NCI-H510A (cell line): ENCODE measurements at places on chromosomes 5 and 9.

DNA sequence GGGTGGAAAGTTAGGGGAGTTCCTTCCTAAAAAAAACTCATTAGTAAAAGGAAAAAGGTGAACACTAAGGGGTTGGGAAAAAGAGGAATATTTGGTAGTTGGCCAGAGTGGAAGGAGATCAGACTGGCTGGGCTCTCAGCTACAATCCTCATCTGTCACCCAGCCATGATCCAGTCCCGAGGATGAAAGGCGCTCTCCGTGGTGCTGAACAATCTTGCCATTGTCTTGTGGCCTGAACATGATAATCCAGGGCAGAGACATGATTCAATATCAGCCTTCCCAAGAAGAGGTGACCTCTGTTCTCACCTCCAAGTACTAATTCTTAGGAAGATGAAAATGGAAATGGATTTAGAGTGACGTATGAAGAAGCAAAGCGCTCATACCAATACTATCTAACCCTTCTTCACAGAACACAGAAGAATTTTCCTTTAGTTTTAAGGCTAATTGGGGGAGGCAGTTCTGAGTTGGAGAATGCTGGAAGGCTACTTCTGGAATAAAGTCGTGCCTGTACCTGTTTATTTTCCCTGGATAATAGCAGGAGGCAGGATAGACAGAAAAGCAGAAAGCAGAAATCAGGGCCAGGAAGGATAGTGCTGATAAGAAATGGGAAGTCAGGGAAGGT, 36.6 kb upstream of the MYORG start:
- no peak for DNase-seq

GRCh38 chr5:67842806-67843205, 372.8 kb upstream of the PIK3R1 start:
- no peak for DNase-seq

- no peak for DNase-seq
These were observed at the start of gene IFNA2 for GRCh38 chr9:21385131-21385670. IFNA2 (minus strand) TSS chr9:21385398; CDS start chr9:21385329, 69 bp downstream.

GRCh38 chr5:65828022-65828896, 98.1 kb upstream of the ERBIN start:
- no peak for DNase-seq

- DNase-seq: no peak
These were observed 1268.5 kb upstream of the C9orf72 start for GRCh38 chr9:28841775-28842174.

DNA sequence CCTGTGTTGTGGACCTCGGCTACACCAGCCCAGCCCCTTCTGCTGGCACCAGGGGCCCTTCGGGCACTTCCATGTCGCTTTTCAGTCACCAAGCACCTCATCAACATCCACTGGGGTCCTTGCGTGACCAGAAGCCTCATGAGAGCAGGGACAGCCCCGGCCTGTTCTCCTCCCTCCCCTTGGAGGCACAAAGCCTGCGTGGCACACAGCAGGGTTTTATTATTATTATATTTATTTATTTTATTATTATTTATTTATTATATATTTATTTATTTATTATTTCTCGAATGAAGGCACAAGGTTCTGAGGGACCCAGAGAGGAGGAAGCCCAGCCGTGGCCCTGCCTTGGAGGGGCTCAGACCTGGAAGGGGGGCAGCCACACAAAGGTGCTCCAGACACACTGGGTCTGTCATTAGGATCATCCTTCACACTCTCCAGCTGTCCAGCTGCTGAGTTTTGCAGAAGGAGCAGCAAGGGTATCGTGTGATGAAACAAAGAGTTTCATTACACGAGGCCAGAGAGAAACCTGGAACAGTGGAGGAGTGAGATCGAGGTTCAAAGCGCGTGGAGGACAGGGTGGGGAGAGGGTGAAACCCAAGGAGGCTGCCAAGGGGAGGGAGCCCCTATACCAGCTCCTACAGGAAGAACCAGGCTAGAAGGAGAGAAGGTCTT, 5.2 kb downstream of the VAV2 start:
- DNase-seq: no peak

DNA sequence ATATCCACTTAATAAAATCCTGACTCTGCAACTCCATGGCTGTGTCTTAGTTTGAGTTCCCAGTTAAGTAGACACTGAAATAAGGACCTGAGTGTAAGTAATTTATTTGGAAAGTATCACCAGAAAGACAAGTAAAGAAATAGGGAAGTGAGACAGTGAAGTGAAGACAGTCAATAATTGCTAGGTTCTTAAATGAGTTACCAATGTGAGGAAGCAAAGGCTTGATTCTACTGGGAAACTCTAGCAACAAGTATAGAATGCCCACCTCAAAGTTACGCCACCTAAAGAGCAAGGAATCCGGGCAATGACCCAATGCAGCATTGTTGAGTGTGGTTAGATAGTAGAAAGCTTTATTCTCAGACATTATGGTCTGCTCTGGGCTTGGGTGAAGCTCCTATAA, 383.9 kb downstream of the TLR4 start:
- DNase-seq: no peak

- no peak for DNase-seq
These were observed 289.7 kb downstream of the CDK5RAP2 start for GRCh38 chr9:120289990-120290975.

- DNase-seq: no peak
These were observed 7.2 kb upstream of the LMNB1 start for GRCh38 chr5:126769703-126770102.

- no peak for DNase-seq
These were observed 603.3 kb downstream of the KIF4B start for GRCh38 chr5:155616779-155617392.

DNA sequence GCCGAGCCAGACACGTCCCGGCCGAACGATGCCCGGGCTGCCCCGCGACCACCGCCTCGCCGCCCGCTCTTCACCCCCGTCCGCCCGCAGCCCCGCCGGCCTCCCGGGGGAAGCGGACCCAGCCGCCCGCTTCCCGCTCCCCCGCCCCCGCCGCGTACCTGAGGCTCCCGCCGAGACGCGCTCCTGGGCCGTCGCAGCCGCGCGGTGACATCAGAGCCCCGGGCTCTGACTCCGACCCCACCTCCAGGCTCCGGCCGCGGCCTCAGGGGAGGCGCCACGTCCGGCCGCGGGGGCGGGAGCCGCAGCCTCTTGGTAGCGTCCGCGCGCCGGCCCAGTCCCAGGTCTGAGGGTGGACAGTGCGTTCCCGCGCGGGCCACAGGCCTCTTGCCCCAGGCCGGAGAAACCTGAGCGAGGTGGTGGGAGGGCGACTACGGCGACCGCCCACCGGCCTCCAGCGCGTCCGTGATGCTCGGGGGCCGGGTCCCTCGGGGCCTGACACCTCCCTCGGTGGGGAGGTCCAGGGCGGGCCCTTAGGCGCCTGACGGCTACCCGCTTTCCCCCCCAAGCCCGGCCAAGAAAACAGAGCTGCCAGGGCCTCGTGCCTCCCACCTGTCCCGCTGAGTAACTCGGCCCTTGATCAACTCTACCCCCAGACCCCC, at the start of gene SHROOM1:
SHROOM1 (minus strand) TSS at position 212 of the 659 bp plus-strand sequence. CDS start 4,507 bp downstream, outside the sequence.
- peak; percentile 71 for DNase-seq

GRCh38 chr5:73236541-73237128, 63.6 kb downstream of the TMEM174 start:
- DNase-seq: no peak

DNA sequence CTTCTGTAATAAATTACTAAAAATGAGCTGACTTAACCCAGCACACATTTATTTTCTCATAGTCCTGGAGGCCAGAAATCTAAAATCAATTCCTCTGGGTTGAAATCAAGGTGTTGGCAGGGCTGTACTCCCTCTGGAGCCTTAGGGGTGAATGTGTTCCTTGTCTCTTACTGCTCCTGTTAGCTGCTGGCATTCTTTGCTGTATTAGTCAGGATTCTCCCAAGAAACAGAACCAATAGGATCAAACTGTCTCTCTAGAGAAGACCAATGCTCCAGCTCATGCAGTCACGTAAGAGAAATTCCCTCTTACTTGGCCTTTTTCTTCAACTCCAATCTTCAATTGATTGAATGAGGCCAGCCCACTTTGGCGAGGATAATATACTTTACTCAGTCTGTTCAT, 15.3 kb upstream of the CD180 start:
- no peak for DNase-seq

GRCh38 chr5:149740341-149740740, 10.2 kb downstream of the PPARGC1B start:
- no peak for DNase-seq

- no peak for DNase-seq
These were observed 29.3 kb upstream of the OBP2B start for GRCh38 chr9:133238272-133238850.

- no peak for DNase-seq
These were observed 654 bp downstream of the ADAMTS2 start for GRCh38 chr5:179344431-179345182.

GRCh38 chr9:120768247-120768646, 25.0 kb downstream of the FBXW2 start:
- DNase-seq: no peak

- DNase-seq: no peak
These were observed 210.1 kb downstream of the ERCC6L2 start for GRCh38 chr9:96085491-96086143.

DNA sequence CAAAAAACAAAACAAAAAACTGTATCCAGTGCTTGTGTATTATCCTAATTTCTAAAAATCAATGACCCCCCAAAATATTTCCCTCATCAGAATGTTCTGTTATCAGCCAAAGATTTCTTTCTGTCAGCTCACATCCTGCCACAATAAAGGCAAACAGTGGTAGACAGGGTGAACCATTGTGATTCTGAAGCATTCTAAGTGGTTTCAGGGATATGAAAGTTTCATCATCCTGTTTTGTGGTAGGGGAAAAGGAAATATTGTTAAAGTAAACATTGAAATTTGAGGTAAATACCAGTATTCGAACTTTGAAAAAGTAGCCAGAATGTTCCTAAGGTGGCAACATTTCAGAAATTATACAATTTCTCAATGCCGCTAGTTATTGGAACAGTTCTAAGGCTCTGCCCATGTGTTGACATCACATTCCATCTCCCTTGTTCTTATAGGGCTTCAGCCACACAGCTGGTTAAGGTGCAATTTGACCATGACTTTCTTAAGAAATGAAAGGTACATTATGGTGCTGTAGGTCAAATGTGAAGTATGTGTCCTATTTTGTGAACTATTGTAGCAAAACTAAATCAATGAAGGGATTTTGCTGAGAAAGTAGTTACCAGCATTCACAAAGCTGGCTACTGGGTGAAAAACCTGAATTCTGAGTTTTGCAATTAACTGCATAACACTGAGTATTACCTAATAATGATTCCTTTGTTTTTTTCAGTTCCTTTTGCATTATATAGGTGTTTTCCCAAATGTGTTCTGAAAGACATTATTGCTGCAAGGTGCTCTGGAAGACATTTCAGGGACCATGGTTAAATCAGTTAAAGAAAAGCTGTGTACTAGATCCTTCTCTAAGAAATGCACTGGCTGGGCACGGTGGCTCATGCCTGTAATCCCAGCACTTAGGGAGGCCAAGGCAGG, 107.6 kb upstream of the RASGRF2 start:
- no peak for DNase-seq

GRCh38 chr5:173290477-173291131, 37.6 kb downstream of the STC2 start:
- no peak for DNase-seq

DNA sequence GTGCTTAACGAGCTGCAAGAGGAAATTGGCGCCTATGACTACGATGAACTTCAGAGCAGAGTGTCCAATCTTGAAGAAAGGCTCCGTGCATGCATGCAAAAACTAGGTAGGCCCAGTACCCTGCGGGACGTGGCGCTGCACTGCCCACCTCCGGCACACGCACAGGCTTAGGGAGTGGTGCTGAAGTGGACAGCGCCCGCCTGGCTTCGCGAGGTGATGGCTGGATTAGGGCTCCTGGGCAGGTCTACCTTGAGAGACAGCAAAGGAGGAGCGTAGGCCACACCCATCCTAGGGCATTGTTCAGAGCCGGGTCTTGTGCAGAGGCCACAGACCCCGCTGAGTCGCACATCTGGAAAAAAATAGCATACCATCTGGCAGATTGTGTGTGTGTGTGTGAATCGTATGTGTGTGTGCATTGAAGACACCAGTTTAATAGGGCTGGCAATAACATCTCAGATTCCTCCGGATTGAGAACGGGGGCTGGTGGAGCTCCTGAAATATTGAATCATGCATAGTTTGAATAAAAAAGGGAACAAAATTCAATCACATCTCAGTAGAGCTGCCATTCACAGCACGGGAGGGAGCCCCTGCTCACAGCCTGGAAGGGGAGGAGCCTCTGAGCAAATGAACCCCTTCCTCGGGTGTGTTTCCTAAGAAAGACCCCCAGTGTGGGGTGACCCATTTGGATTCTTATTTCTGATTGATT, 11.1 kb downstream of the OLFM1 start:
- DNase-seq: no peak

DNA sequence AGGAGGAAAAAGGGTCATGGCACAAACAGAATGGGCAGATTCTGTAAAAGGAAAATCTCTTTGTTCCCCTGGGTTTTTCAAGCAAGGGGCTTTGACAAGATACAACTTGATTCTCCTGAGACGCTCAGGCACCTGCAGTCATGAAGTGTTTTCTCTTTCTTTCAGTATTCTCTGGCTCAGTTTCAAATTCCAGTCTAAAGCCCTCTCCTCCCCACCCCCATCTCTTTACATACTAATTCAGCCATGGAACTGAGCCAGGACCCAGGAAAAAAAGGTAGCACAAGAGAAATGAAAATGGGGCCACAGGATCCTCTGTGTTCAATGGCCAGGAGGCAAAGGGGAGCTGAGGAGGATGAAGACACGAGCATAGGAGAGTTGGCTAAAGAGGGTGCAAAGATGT, 408.4 kb downstream of the SPOCK1 start:
- no peak for DNase-seq

DNA sequence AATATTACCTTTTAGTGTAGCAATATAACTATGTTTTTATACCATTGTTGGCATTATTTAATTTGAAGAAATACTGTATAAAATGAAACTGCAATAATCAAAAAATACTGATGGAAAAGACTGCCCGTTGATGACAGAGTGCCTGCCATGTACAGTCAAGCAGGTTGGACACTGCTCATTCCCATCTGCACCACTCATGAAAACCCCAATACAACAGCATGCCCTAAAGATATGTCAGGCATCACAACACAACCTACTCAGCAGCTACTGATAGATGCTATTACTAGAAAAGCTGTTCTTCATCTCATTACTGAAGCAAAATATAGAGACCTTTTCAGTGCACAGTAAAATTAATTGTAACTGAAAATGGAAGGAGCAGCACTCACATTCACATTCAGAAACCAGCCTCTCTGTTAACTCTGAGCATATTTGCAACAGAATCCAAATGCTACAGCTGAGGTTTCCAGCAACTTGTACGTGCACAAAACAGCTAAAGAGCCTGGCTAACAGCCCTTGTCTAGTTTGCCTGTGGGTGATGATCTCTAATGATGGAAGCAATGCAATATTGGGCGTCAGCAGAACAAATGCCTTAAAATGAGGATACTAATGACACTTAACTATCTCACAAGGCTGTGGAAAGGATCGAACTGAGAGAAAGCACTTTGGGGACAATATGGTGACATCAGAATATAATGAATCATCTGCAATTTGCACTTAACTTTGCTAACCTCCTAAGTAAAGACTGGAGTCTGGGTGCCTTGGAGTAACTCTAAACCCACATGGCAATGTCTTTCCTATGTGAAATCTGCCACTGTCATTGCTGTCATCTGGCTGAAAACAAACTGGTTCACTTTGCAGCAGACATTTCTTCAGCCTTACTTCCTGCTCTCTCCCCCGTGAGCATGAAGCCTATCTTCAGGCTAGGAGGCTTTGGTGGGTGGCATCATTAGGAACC, 195.3 kb upstream of the RASEF start:
- DNase-seq: no peak
